ENCODE measurements at places on chromosomes 2 and 18. TPM values are rescaled to one million over a fixed set of nuclear protein-coding genes. Genes with fewer than 3 reads are reported as not detected.

DNA sequence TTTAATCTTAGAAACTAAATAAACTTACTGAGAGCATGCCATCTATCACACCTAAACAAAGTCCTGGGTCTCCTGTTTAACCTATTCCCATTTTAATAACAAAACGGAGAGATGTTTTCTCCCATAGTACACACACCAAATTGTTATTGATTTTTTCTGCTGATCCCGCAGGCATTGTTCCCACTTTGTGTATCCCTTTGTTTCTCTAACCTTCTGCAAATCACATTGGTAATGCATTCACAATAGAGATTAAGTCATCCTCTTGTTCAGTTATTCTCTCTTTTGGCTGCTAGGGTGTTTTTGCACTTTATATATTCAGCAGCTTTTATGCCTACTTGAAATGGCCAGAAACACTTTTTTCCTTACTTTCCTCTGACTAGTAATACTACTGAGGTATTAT lies 1071.9 kb upstream of the CDH2 start:
- no peak for DNase-seq

SERPINB13 gene
- not detected for polyA plus RNA-seq

- DNase-seq: no peak
Observed at GRCh38 chr2:66438891-66439811, 4.2 kb downstream of the MEIS1 start.

GRCh38 chr2:71613403-71613952 lies 160.1 kb downstream of the DYSF start:
- no peak for DNase-seq

DNA sequence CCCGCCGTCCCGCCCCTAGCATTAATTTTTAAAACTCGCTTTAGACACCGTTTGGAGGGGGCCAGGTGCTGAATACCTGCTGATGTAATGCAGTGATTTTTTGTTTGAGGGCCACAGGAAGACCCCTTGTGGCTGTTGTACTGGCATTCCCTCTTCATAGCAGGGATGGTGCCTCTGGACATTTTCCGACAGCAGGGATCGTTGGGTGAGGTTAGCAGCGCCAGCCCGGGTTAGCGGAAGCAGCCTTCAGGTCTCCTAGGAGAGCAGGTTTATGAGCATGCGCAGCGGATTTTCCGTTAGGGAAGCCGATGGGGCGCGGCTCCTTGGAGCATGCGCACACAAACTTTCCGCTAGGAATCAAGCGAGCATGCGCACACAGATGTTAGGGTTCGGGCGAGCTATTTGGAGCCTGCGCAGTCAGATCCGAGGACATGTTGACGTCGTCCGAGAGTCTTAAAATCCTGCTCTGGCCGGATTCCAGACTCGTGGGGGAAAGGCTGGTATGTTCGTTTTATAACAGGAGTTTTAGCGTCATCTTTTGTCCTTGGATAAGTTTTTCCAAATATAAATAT lies 17.2 kb upstream of the C2orf74 start:
- peak; percentile 98 for DNase-seq

GRCh38 chr2:137950238-137950637 lies 14.0 kb upstream of the HNMT start:
- DNase-seq: no peak

DNA sequence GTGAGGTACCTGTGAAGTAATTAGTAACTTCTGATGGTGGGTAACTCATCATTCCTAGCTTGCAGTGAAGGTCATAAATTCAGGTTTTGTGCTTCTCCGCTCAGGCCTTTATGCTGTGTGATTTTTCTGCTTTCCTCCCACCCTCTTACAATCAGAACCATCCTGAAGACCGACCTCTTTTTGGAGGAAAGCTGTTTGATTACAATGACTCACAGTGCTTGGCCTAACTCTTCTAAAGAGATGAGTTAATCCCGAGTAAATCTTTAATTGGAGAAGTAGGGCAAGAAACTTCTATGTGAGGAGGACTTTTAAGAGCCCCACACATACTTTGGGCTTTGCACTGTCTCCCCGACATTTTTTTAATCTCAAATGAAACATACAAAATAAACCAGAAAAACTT lies 53.1 kb downstream of the TTC27 start:
- no peak for DNase-seq

DNA sequence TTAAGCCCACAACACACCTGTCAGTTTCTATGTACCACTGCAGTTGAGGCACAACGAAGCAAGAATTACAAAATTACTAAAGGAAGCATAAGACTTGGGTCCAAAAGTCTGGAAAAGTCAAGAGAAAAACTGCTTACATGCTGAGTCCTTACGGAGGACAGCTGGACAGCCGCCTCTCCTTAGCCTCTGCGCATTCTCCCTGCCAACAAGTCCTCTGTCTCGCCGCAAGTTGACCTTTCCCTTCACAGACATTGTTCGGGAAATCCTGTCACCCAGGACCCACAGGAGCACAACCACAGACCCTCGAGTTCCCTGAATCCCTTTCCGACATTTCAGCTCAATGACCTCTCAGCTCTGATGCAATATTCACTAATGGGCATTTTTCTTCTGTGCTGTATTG lies 525.4 kb upstream of the SALL3 start:
- no peak for DNase-seq

- DNase-seq: no peak
Observed at GRCh38 chr2:134647607-134648256, 71.1 kb downstream of the TMEM163 start.

DNA sequence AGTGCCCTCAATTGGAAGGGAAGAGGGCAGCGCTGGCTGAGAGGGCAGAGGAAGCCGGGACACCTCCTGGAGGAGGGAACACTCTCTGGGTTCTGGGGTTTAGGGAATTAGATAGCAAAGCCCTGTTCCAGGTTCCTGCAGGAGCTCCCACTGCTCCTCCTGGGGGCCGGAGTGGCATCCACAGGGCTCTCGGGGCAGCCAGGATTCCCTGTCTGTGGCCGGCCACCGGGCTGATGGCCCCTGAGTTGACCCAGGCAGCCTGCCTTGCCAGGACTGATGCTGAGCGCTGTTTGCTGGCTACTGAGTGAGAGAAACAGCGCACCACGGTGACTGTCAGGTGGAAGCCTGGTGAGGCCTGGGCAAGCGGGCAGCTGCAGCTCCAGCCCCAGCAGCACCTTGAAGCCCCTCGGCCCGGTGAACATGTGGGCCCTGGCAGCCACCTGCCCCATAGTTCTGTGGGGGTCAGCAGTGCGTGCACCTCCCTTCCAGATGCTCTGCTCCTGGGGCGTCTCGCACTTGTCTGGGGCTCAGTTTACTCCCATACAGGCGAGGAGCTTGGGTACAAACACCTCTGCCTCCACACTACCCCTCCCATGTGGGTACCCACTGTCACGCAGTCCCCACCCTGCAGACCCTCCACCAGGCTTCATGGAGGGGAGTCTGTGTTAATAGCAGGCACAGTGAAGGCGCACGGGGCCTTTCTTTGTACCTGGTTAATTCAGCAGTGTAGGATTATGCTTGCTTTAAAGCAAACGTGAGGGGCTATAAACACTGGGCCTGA lies 7.7 kb upstream of the ALLC start:
- no peak for DNase-seq

KCNF1 gene
- 1.5 TPM for polyA plus RNA-seq

SLC8A1 gene
- polyA plus RNA-seq: 67.8 TPM

GRCh38 chr2:25821225-25822056 lies 56.8 kb downstream of the ASXL2 start:
- no peak for DNase-seq

GRCh38 chr2:43877782-43878464 lies 39.2 kb downstream of the ABCG8 start:
- DNase-seq: no peak

- no peak for DNase-seq
Observed at GRCh38 chr2:214774108-214774507, 35.4 kb downstream of the BARD1 start.

DNA sequence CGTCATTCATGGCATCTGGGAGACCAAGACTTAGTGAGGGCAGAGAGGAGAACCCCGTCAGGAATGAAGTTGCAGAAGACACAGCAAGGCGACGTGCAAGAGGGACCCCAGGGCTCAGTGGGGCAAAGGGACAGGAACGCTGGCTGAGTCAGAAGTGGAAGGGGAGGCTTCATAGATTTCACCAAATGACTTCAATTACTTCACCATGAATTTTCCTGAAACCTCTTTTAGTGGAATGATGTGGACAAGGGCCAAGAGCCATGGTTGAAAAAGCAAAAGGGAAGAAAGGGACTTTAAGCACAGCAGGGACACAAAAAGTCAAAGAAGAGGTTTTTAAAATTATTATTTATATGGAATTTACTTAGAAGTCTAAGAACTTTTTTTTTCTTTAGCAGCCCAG lies 141.6 kb upstream of the PID1 start:
- no peak for DNase-seq

HNMT gene
- polyA plus RNA-seq: 64.2 TPM

TUBA4B gene
- polyA plus RNA-seq: 0.87 TPM

GRCh38 chr18:8948011-8948410 lies 154.5 kb upstream of the NDUFV2 start:
- DNase-seq: no peak

DNA sequence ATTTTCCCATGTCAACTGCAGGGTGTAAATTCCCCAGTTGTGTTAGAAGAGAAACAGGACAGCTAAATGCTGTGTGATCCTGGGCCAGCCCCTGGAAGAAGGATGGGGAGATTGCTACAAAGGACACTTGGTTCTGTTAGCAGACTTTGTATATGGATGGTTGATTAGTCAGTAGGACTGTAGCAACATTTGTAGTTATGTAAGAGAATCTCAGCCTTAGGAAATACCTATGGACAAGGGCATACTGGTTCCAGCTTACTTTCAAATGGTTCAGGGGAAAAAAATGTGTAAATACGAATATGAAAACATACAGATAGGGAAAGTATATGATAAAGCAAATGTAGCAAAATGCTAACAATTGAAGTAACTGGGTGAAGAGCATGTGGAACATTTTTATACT lies 47.6 kb downstream of the GNAL start:
- DNase-seq: no peak

DNA sequence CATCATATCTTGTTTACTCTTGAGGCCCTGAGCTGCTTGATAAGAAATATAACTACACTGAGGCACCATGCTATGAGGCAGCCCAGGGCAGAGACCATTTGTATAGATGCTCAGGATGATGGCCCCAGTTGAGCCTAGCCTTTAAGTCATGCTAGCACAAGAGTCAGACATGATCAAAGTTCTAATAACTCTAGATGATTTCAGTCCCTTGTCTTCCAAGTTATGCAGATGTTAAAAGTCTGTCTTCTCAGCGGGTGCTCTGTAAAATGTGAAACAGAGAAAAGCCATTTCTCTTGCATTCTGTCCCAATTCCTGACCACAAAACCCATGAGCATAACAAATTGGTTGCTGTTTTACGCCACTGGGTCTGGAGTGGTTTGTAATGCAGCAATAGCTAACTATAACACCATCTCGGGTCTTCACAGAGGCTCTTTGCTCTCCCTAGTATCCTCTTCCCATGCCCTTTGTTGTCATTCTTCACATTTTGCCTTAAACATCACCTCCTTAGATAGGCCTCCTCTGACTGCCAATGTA lies 49.6 kb downstream of the NXPH2 start:
- no peak for DNase-seq

DNA sequence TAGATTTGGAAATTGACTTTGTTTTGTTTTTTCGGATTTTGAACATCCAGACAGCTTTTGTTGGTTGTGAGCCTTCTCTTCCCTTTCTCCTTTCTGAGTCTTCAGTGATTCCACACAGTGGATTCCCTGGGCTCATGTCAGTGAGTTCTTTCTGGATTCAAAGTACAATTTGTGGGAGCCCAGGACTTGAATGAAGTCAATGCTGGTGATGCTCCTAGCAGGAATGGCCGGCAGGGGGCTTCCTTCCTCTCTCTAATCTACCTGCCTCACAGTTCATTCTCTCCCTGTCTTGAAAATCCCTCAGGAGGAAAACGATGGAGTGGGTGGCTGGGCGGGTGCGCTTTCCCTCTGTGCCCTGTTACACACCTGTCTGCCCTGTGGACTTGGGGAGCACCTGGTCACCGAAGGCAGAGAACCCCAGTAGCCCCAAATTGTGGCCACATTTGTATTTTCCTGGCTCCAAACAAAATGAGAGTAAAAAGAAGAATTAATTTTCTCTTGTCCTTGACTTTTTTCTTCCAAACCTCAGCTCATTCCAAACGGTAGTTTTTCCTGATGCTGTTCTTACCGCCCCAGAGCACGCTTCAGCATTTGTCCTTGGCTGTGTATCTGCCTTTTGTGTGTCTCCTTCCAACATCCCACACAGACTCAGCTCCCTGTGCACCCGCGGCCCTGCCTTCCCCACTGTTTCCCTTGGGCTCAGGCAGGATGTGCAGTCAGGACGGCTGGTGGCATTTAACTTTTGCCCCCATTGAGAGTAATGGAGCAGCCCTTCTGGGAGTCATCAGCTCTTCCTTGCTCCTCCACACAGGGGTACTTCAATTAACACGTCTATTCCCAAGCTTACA lies 86.6 kb downstream of the MARCO start:
- no peak for DNase-seq

HOXD1 gene
- 7.8 TPM for polyA plus RNA-seq

GRCh38 chr2:154698296-154698720 lies at the start of gene KCNJ3:
TSS of gene KCNJ3 (plus strand) at chr2:154698695. CDS start at chr2:154698776, 81 bp downstream.
- no peak for DNase-seq

GRCh38 chr18:48116017-48116416 lies 185.6 kb upstream of the SMAD2 start:
- DNase-seq: no peak

CHST10 gene
- polyA plus RNA-seq: 21.4 TPM

SLC30A3 gene
- 7.5 TPM for polyA plus RNA-seq

DNA sequence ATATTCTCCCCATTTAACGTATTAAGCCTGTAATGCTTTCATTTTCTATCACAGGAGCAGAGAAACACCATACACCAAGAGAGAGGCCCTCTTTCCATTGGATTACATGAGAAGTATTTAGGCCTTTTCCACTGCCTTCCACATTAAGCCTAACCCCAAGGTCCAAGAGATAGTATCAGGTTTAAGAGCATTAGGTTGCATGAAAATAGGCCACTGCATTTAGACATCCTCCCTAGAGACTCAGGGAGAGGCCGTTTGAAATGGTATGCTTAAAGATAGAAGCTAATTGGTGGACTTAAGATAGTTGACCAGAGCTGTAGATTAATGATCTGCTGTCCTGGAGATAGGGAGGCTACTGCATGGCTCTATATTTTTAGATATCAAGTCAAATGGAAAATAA lies 128.5 kb upstream of the PTPRM start:
- DNase-seq: no peak

GAD1 gene
- polyA plus RNA-seq: 0.97 TPM

DNA sequence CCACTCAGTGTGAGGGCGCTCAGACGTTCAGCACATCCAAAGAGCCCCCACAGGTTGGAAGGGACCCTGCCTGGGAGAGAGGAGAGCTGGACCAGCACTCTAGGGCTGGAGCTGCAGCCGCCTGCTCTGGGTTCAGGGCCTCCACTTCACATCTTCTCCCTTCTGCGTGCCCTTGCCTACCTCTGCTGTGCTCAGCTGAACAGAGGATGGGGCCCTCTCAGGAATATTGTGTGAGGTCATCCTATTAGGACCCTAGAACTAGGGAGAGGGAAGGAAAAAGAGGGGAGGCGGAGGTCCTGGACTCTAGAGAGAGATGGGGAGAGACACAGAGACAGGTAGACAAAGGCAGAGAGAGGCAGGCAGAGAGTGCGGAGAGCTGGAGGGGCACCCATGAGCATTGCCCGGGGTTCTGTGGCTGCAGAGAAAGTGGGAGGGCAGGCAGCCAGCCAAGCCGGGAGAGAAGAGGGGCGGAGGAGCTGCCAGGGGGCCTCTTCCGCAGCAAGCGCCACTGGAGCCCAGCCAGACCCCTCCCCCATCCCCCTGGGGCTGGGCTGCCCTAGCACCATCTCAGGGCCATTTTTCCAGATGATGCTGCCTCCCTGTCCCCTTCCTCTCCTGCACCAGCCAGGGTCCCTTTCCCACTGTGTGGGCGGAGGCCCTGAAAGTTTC lies 8.3 kb upstream of the TNS1 start:
- DNase-seq: no peak

Measured in right renal pelvis (tissue), 4 donors.